Myometrial cell (primary cell): ENCODE measurements at places on chromosomes 16 and 17. TPM values are rescaled to one million over a fixed set of nuclear protein-coding genes. Genes with fewer than 3 reads are reported as not detected.

Gene CTRB1
- total RNA-seq = not detected in 2 replicates

Gene MRPL38
- 24.1 and 27.1 TPM in 2 replicates for total RNA-seq

Gene FOXN1
- not detected in 2 replicates for total RNA-seq

Gene KRT33A
- not detected in 2 replicates for total RNA-seq

Gene SLFN14
- not detected in 2 replicates for total RNA-seq

Gene PRSS36
- 0.18 and 2.0 TPM in 2 replicates for total RNA-seq

Gene TNFRSF17
- total RNA-seq = not detected in 2 replicates

Gene LYRM9
- total RNA-seq = 14.7 and 14.9 TPM in 2 replicates

Gene CD19
- not detected in 2 replicates for total RNA-seq

Gene SGSM2
- 12.9 and 20.5 TPM in 2 replicates for total RNA-seq
